Non-pigmented ciliary epithelial cell (primary cell): ENCODE measurements at places on chromosomes 7 and 10.

DNA sequence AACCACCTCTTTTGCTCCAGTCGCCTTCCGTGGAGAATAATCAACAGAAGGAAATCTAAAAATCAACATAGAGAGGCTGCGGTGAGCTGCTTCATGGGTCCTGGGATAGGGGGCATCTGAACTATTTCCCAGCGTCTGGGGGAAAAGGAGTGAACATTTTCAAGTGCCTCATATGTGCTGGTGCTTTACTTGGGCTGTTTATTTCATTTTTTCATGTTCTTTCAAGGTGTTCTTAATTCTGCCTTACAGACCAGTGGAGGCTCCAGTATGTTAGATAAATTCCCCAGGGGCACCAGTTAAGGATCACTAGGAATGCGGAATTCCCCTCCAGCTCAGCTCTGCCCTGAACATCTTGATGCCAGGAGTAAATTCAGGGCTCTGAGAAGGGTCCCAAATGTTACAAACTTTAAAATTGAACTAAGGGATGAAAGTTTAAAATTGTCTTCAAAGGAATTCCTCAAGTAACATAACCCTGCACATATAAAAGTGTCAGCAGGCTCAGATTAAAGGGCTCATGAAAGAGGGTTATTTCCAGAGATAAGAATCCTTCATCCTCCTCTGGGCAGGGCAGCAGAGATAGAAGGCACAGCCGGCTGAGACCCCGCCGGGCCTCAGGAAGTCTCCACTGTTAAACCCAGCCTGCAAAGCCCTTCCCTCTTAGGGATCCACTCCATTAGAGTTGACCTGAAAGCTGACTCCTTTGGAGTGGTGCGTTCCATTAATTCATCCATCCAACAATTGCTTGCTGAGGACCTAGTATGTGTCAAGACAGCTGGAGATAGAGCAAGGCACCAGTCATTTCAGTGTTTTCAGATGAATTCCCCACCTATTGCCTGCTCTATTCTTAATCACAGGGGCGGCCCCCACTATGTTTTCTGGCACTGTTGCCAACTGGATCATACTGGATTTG, 345.8 kb downstream of the KCNMA1 start:
- DNase-seq = no peak

- DNase-seq = no peak
These were observed 101.7 kb upstream of the SLC26A5 start for GRCh38 chr7:103547451-103548284.

GRCh38 chr7:94391726-94392392, 2.8 kb upstream of the COL1A2 start:
- peak; percentile 76 for DNase-seq

DNA sequence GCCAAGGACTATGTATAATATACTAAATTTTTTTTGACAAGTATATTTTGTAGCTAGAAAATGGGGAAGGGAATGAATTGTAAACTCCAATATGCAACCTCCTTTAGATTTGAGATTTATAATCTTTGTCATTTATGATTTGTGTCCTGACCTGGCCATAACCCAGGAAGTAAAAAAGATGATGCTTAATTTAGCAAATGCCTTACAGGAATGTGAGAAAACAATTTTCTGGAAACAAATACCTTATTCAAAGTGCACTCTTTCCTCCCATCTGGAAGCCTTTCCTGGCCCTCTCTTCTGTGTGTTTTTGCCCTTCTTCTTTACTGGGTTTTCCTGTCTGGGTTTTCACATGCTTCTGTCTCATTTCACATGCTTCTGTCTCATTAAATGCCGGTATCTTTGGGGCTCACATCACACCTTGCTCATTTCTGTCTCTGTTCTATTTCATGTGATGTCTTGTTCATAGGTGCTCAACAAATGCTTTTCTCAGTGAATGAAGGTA, 149.2 kb downstream of the RAPGEF5 start:
- DNase-seq = no peak

- DNase-seq = no peak
These were observed 106.3 kb downstream of the GLRX3 start for GRCh38 chr10:130242513-130242912.

GRCh38 chr10:126166797-126167196, 221.5 kb downstream of the ADAM12 start:
- no peak for DNase-seq

DNA sequence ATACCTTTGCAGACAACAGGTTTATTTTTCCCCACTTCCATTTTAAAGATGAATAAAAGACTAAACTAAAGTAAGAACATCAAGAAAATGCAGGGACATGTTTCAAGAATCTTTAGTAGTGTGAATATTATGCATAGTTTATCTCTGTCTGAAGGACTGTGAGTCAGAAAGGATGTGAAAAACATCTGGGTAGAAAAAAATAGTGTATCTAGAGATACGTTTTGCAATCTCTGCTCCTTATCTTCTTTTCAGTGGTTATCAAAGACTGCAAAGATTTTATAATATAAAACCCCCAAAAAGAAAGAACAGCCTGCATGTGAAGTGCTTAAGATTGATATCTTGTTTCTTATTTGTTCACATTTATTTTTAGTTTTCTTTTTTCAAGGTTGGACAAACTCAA, 101.9 kb upstream of the ARHGAP21 start:
- DNase-seq = no peak

- no peak for DNase-seq
These were observed 17.4 kb upstream of the SLC35G1 start for GRCh38 chr10:93876381-93876780.

DNA sequence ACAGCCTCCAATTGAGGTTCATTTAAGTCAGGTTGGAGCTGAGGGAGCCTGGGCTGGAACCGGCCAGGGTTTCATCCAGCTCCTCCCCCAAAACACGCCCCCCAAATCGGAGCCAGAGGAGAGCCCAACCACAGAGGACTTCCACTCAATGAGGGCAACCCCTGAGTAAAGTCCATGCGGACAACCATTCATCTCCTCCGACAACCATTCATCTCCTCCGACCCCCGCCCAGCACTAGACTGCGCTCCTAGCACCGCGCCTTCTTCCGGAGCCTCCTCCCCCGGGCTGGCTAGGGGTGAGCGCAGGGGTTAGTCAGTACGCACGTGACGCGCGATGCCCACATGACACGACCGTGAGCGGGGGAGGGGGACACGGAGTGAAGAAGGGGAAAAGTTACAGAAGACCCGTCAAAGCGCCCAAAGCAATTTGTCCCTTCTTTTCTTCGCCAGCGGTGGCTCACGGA, 1.4 kb downstream of the MAGI2 start:
- DNase-seq = no peak

DNA sequence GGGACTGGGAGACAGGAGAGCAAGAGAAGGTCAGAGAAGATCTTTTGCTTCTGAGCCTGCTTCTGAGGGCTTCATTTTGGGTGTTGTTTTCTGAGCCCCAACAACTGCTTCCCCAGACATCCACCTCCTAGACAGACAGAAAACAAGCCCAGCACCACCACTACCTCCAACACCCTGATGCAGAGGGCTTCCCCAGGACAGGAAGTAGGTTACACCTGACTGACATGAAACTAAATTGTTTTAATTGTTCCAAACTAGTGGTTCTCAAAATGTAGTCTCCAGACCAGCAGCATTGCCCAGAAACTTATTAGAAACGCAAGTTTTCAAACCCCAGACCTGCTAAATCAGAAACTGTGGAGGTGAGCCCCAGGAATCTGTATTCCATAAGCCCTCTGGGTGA, 163.6 kb upstream of the KMT2E start:
- DNase-seq = no peak

- no peak for DNase-seq
These were observed 151.5 kb downstream of the ANK3 start for GRCh38 chr10:60237977-60238758.

GRCh38 chr7:945147-945555, 9.3 kb downstream of the ADAP1 start:
- DNase-seq = no peak

- DNase-seq = no peak
These were observed 53.6 kb downstream of the GPR37 start for GRCh38 chr7:124712017-124712416.

- DNase-seq = no peak
These were observed 272.9 kb downstream of the GALNT17 start for GRCh38 chr7:71404726-71405345.

DNA sequence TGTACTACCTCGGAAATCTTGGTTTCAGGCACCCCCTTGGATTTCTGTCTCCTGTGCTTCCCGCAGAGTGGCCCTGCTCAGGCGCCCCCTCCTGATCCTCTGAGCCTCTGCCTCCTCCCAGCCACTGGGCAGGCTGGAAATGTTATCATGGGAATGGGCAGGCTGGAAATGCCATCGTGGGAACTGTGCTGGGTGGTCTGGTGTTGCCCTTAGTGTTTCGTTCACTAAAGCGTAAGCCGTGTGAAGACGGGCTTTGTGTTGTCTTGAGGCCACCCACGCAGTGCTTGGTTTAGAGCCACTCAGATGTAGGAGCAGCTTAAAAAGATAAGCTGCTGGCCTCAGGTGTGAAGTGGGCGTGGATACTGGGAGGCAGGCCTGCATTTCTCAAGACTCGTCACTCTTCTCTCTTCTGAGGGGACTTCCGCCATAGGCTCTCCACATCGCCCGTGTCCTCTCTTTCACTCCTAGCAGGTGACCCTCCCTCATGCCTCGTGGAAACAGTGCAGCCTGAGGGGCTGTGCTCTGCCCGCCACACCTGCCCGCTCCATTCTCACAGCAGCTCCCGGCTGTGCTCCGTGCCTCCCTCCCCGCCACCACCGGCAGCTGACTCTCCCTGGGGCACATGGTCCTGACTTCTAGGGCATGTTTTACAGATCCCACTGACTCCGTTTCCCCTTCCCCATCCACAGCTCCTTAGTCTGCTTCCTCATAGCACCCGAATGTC, 28.5 kb downstream of the PPP2R2D start:
- no peak for DNase-seq

DNA sequence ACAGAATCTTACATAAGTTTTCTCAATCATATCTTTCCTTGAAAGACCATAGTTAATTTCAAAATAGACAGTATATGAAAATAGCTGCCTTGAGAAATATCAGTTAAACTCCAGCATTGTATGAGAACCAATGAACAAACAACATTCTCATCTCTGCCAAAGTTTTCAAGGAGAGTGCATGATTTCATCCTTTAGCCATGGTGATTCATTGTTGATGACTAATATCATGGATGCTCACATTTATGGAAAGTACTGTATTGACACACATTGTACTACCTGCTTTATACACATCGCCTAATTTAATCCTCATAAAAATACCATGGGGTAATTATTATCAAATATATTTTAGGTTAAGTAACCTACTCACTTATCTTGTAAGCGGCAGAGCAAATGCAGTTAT, 250.3 kb downstream of the CNTNAP2 start:
- DNase-seq = no peak

GRCh38 chr7:1466524-1467271, 7.4 kb upstream of the MICALL2 start:
- DNase-seq = no peak

DNA sequence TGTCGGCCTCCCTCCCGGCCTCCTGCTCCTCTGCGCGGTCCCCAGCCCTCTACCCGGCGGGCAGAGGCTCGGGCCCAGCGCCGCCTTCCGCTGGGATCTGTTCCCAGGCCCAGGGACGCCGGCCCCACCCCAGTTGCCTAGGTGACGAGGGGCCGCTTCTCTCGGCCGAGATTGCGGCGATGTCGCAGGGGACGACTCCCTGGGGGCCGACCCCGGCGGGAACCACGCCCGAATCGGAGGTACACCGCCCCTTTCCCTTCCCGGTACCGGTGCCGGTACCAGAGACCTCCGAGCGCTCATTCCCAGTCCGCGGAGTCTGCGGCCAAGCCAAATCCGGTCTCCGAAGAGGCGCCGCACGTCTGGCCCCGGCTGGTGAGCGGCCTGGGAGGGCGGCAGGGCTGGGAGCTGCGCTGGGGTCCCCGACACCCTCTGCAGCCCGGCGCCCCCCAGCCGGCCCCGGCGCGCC, at the start of gene CABCOCO1:
CABCOCO1 (plus strand) TSS at position 136 of the 466 bp plus-strand sequence; CDS start at position 180, 44 bp downstream.
- no peak for DNase-seq

- DNase-seq = no peak
These were observed 303.6 kb upstream of the LYZL1 start for GRCh38 chr10:28985137-28985885.

DNA sequence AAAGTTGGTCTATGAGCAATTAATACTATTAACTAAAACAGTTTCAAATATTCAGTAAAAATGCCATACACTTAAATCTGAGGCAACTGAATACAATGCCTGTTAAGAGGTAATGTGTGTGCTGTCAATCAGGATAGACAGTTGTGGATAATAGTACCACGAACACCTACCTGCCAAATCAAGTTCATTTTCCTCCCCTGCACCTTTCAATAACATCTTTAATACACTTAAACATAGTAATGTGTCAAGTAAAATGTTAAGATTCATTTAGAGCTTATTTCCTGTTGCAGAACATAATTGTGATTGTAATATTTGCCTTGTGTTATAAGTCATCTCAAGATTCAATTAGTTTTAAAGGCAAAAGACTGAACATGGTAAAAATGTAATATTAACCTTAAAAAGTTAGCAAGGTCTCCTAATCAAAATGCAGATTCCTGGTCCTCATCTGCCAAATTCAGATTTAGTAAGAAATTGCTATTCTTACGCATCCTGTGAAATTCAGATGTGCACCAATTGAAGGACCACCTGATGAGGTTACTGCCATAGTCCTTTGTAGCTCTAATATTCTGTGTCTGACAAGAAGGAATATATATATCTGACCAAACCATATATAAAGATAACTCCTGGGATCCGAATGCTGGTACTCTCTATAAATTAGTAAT, 37.1 kb downstream of the COL1A2 start:
- no peak for DNase-seq

GRCh38 chr10:114940735-114941134, 2.7 kb downstream of the TRUB1 start:
- no peak for DNase-seq

DNA sequence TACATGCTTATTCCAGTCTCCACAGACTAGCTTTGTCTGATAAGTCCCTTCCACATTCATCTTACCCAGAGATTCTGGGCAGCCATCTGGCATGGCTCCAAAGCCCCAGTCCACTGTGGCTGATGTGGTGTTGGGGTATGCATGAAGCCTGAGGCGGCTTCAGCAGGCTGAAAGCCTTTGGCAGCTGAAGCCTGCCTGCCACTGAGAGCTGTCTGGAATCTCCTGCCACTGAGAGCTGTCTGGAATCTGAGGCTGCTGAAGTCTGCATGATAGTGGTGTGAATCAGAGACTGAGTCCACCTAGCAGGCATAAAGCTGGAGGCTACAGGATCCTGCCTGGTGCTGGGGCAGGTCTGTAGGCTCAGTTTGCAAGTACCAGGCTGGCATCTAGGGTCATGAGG, 87.1 kb downstream of the DYNC1I1 start:
- peak; percentile 41 for DNase-seq

DNA sequence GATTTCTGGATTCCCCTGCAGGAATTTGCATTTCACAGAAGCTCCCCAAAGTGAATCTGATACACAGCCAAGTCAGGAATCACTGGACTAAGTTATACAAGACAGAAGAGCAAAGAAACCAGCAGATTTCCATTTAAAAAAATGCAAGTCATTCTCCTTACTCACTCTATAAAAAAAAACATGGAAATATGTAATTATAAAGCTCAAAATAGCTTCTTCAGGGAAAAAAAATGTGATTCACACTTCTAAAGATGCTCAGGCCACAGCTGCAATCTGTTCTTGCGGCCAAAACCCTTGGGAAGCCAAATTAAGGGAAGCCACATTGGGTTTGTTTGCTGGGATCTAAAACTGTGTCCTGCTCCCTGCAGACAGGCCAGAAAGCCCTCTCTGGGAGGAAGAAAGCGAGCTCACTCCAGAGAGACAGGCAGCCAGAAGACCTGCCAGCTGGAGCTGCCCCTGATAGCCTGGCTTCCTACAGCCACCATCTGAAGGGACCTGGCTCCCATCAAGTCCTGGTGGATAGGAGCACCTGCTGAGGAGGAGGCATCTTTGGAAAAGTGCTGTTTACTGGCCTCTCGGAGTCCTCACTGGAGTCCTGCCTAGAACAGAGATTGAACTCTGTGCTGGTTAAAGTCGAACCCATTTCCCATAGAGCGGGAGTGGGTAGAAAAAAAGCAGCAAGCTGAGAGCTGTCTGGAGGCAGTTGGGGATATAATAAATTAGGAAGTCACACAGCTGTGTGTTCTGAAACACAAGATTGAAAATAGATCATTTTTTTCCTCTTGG, 359.2 kb upstream of the AOAH start:
- DNase-seq = no peak
